ENCODE measurements at places on chromosomes 2 and 18.

DNA sequence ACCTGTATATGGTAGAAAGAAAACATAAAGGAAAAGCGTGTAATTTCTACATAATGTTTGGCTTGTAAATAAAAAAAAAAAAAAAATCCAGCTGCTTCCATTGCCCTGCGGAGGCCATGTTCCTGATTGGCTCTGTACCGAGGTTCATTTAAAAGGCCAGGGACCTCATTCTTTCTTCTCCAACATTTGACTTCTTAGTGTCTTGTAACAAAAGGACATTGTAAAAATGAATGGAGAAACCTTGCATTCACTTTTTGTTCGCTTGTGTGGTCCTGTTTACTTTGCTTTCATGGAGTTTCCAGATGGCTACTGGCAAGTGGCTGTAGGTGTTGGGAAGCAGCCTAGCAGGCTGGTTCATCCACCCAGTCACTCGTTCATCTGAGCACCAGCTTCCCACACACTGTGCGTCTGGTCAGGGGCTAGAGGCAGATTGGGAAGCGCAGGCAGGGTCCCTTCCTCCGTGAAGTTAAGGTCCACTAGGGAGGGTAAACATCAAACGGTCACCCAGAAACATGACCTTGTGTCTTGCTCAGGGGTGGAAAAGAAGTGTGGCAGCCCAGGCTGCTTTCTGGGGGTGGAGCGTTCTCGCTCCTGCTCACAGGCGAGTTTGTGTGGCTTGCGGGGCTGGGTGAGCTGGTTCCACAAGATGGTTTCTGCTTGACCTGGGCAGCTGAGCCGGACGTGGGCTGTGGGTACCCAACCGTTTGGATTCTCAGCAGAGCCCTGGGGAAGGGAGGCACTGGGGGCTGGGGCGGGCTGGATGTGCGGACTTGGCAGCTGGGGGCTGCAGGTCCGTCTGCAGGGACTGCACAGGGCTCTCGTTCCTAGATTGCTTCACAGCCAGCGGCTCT lies 260.7 kb downstream of the AGAP1 start:
- DNase-seq, result no peak

DNA sequence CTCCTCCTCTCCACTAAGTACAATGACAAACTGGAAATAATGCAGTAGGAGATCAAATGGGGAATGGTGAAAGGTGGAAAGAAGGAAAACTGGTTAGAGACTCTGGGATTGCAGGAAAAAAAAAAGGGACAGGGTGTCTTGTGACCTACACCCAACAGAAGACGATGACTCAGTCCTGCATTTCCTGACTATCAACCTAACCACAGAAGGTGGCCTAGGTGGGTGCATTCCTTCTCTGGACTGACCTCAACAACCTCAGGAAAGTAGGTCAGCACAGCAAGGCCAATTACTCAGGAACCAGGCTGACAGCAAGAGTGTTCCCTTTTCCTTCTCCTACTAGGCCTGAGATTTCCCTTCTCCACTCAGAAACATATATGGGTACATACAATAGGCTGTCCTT lies 1386.4 kb upstream of the ZEB2 start:
- DNase-seq, result no peak

DNA sequence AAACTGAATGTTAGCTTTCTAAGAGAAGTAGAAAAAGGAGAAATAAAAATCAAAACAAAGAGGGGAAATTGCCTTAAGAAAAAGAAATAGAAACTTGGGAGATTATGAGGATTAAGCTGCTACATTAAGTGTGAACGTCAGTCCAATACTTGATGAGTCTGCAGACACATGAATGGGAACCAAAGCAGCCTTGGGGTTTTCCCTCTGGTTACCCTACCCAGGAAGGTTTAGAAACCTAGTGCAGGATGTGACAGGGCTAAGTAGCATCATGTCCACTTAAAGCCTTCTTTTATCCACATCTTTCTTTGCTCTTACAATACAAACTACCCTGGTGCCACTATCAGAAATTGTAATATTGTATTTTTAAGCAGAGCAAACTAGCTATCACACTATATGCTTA lies 22.3 kb downstream of the SLC35F5 start:
- no peak for DNase-seq

DNA sequence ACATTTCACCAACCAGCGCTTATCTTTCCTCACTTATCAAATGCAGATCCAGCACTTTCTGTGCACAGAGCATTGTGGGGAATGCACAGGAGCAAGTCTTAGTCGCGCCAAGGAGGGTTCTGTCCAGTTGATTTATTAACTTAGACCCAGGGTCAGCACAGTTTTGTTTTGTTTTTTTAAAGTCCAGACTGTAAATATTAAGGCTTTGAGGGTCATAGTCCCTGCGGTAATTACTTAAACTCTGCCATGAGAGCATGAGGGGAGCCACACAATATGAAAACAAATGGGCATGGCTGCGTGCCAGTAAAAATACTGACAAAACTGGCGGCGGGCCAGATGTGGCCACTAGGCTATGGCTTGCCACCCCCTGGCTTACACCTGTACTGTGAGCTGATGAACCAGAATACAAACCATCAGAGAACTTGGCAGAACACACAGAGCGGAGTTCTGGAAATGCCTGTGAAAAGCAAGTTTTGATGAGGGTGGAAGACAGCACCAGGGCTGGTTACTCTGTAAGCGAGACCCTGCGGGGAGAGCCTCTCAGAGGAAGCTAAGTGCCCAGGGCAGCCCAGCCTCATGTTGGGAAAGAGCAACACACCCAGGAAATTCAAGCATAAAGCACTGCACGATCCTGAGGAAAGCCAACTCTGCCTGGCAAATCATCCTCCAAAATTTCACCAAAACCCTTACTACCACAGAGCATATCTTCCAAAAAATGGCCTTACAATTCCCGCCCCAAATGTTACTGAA lies 43.6 kb downstream of the L3MBTL4 start:
- DNase-seq, result no peak

DNA sequence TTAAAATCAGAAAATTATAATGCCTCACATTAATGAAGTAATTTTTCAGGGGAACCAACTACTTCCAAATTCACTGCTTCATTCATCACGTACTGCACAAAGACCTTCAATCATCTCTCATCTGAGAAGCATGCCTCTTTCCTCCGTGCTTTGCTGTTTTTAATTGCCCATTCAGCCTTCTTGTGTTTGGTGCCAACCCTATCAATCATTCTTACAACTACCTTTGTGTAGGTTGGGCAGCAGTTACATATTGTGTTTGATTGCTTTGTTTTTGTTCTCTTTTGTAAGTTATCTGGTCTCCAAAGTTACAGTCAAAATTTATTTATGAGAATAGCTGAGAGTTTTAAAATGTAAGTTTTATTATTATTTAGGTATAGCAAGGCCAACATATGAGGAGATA lies 549.0 kb upstream of the SLC8A1 start:
- no peak for DNase-seq

GRCh38 chr18:49728542-49728941 lies 84.8 kb downstream of the ACAA2 start:
- no peak for DNase-seq

- DNase-seq, result no peak
Measured at GRCh38 chr2:56515399-56515798, 331.6 kb downstream of the CCDC85A start.

- DNase-seq, result no peak
Measured at GRCh38 chr2:42067521-42067920, 19.7 kb downstream of the PKDCC start.

DNA sequence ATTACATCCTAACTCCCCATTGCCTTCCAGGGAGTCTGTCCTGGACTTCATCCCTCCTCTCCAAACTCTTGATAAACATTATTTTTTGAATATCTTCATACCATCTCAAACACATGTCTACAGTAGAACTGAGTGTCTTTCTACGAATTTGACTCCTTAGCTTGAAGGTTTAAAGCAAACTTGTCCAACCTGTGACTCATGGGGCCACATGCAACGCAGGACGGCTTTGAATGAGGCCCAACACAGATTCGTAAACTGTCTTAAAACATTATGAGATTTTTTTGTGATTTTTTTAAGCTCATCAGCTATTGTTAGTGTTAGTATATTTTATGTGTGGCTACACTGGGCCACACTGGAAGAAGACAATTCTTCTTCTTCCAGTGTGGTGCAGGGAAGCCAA lies 98.1 kb downstream of the PARD3B start:
- DNase-seq, result no peak

DNA sequence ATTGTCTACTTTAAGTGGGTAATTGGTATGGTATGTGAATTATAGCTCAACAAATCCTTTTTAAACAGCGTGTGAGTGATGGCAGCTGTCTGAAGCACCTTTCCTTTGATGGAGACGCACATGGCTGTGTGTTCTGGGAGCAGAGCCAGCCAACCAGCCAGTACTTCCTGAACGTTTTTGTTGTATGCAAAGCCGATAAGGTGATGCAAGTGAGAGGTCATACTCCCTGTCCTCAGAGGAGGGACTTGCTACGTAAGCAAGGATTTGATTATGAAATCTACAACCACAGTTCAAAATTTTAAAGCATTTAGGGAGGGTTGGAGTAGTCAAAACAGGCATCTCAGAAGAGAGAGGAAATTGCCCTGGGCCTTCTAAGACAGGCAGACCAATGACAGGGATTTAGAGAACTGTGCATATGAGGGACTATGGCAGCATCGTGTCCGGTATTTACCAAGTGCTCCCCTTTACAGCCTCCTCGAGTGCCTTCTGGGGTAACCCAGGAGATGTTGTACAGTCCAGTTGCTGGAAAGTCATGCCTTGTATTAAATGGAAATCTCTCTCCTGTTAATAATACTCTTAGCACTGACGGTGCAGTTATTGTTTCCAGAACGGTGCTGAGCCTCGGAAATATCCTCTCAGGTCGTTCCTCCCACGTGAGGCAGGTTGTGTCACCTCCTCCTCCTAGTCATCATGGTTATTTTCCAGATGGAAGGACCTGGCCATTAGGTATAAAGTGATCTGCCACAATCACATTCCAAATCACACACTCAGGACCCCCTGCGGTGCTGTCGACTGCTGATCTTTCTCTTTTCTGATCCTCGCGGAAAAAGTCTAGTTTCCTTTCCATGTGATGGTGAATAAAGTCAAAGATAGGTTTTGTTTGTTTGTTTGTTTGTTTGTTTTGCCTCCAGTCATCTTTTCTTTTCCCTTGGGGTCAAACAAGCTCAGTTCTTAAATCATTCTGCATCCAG lies 28.4 kb downstream of the ARHGEF4 start:
- DNase-seq, result no peak

GRCh38 chr2:233926806-233927205 lies 9.6 kb downstream of the TRPM8 start:
- no peak for DNase-seq

DNA sequence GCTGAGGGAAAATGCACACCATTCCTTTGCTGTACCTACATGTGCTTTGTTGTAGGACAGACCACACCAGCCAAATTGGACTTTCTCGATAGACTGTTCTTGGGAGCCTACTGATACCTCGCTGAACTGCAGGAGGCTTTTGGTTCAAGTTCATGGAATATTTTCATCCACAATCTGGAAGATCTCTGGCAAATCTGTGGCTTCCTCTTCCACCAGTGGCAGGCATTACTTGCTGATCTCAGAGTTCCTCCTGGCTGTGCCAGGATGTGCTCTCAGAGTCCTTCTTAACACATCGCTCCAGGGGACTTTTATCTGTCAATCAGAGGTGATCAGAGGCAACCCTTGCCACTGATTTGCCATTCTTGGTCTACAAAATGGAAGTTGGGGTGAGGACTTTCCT lies 87.7 kb downstream of the PTGR3 start:
- DNase-seq, result no peak

DNA sequence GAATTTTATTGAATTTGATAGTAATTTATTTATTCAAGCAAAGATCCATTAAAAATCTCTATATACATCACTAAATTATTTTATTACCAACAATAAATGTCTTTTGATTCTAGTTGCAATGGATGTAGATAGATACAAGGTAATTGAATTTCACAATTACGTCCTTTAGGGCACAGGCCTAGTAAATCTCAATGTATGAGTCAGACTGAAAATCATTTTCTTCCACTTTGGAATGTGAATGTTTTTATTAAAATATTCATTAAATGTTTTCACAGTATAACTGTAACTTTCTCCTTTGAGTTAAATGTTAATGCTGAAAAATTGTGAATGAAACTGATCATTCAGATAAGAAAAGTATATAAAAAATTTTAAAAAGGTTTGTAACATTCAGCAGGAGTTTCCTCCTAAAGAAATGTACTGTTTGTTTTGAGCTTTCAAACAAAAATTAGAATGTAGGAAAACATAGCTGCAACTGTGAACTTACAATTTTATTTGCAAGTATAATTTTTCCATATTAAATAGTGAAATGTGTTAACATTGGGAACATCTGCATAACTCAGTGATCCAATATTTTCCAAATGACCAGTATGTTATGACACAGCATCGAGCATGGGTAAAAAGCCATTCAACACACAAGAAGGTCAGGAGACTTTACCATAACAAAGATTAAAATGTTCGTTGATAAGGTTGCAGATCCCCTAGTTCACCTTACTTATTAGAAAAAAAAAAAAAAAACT lies 663.7 kb downstream of the METTL4 start:
- DNase-seq, result no peak

DNA sequence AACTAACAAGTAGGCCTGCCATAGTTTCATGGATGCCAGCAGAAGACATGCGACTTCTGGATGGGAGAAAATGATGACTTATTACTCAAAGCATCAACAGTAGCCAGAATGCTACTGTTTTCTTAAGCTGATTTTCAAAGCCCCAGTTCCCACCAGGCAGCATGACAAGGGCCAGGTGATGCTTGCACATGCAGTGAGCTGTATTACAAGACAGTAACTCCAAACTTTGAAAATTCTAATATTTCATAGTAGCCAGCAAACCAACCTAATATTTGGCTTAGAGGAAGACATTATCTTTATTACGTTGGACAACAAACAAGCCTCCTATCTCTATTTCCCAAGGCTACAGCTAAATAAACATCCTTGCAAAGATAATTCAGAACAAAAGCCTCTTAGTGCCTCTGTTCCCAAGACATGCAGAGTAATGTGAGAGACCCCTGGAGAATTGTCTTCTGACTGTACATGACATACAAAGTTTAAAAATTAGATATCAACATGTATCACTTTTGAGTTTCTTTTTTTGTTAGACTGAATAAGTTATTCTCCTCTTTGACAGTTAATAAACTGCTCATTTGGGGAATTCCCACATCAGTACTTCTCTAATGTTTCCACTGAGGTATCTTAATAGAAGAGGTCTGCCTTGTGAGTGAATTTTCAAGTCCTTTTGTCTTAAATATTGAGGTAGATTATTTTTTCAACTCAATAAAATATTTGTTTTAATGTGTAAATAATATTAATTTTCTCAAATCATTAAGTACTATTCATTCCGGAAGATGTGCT lies 367.6 kb upstream of the CWC22 start:
- no peak for DNase-seq

- no peak for DNase-seq
Measured at GRCh38 chr2:4765787-4766530, 926.2 kb upstream of the SOX11 start.

DNA sequence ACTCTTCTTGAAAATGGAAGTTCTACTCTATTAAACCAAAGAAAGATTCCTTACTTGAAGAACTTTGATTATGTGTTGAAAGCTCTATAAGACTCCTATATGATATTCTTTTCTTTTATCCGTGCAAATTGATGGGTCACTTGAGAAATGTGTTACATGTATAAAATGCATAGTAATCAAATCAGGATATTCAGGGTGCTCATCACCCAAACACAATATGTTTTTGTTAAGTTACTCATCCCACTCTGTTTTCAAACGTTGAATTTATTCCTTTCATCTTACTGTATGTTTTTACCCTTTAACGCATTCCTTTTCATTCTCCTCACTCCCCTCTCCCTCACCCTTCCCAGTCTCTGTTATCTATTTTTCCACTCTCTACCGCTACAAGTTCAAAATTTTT lies 305.5 kb upstream of the KYNU start:
- no peak for DNase-seq

- DNase-seq, result no peak
Measured at GRCh38 chr18:9140381-9140780, 3.8 kb downstream of the ANKRD12 start.

All from esophagus muscularis mucosa (tissue), 4 donors.